ENCODE measurements at places on chromosomes 2 and 18.

GRCh38 chr2:132623096-132623839, 46.7 kb downstream of the LYPD1 start:
- no peak for DNase-seq

GRCh38 chr2:67828066-67828465, 234.7 kb downstream of the C1D start:
- DNase-seq: no peak

- no peak for DNase-seq
These were observed 371.5 kb upstream of the SETBP1 start for GRCh38 chr18:44309185-44309584.

GRCh38 chr2:29705616-29706015, 215.8 kb downstream of the ALK start:
- no peak for DNase-seq

- DNase-seq: no peak
These were observed 657 bp downstream of the ARL6IP6 start for GRCh38 chr2:152718909-152719645.

GRCh38 chr2:48510329-48510728, 19.6 kb upstream of the STON1 start:
- DNase-seq: no peak

GRCh38 chr2:203399031-203399430, 70.8 kb downstream of the ABI2 start:
- DNase-seq: no peak

GRCh38 chr2:101758001-101758400, 60.5 kb downstream of the MAP4K4 start:
- no peak for DNase-seq

- DNase-seq: no peak
These were observed 12.4 kb upstream of the PRLH start for GRCh38 chr2:237553948-237554347.

- no peak for DNase-seq
These were observed 45.1 kb upstream of the SERTAD2 start for GRCh38 chr2:64698668-64699444.

GRCh38 chr2:239770246-239770639, 254.9 kb downstream of the NDUFA10 start:
- DNase-seq: no peak

DNA sequence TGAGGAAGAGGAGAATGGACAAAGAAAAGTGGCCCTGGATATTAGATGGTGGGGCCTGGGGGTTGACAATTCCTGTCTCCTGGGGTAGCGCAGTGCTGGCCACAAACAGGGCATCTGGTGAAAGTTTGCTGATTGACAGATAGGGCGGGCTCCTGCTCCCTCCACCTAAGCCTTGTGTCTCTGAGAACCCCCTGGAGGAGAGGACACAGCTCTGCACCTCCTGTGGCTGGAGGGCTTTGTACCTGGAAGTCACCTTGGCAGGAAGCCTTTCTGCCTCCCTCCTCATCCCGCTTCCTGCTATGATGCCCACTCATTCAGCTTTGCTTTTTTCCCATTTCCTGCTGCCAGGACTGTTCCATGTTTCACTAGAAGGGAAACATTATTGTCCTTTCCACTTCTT, 72.4 kb downstream of the RHOB start:
- DNase-seq: no peak

DNA sequence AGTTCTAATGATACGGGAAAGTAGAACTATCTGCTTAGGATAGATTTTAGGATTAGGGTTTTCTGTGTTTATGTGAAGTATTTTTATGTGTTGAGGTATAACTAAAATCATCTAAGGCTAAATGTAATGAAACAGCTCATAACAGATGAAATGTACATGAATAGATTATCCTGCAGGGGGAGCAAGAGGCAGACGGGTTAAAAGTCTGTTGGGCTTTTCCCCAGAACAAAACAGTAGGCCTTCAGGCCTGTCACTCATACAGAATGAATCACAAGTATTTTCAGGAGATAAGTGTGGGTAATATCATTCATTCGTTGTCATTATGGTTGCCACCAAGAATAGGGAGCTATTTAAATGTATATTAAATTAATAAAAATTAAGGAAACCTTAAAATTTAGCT, 107.9 kb upstream of the IL1R2 start:
- peak; percentile 26 for DNase-seq

DNA sequence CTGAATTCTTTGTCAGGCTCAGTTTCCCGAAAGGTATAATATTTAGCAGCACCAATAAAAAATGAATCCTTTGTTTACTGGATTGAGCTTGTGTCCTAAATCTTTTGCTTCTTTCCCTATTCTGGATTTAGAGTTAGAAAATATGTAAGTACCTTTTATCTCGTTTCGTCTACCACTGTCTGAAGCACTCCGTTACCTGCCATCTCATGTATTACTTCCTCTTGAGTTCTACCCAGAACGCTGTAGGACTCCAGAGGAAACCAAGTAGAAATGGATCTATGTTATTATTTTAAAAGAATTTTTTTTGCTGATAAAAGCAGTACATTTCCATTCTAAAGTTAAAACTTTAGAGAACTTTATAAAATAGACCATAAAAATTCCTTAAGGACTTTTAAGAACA, 13.5 kb downstream of the ANKRD12 start:
- no peak for DNase-seq

DNA sequence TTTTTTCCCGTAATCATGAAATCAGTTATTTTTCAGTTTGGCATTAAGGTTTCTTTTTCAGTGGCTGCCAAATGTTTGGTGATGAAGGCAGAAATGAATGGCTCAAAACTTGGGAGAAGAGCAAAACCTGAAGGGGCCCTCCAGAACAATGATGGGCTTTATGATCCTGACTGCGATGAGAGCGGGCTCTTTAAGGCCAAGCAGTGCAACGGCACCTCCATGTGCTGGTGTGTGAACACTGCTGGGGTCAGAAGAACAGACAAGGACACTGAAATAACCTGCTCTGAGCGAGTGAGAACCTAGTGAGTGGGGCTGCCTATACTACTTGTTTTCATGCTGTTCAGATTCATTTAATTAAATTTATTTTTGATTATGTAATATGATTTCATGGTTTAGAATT, 29.2 kb upstream of the MSH2 start:
- no peak for DNase-seq

GRCh38 chr2:203033395-203033794, 18.7 kb downstream of the NBEAL1 start:
- no peak for DNase-seq

- DNase-seq: no peak
These were observed 69.6 kb upstream of the UGP2 start for GRCh38 chr2:63772061-63772460.

DNA sequence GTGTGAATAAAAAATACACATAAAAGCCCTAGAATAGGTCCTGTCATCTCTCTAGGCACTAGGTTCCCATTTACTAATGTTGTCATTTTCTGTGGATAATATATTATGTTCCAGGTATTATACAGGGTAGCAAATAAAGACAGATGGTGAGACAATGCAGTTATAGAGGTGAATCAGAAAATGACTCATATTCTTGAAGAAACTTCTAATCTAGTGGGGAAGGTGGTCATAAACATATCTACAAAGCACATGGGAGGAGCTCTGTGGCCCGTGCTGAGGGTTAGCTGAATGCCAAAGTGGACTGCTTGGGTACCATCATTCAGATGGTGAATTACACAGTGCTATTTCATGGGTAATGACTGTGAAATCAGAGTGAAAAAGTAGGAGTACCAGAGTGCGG, 700.9 kb downstream of the ERBB4 start:
- DNase-seq: no peak

DNA sequence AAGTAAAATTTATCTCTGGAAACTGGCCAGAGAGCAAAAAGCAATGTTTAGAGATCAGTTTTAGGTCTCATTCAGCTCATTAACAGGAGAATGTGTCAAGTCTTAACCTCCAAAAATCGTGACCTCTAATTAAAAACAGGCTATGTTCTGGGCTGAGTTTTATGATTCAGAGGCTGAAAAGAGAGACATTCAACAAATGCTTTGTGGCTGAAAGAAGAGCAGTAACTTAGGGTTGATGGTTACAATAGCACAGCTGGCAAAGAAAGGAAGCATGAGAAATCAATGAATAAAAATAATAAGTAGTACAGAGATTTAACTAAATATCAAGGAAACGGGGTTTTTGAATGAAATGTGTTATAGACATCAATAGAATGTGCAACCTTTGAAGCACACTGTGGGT, 13.1 kb downstream of the TGIF1 start:
- no peak for DNase-seq

GRCh38 chr2:80128080-80128479, 176.5 kb downstream of the LRRTM1 start:
- DNase-seq: no peak

DNA sequence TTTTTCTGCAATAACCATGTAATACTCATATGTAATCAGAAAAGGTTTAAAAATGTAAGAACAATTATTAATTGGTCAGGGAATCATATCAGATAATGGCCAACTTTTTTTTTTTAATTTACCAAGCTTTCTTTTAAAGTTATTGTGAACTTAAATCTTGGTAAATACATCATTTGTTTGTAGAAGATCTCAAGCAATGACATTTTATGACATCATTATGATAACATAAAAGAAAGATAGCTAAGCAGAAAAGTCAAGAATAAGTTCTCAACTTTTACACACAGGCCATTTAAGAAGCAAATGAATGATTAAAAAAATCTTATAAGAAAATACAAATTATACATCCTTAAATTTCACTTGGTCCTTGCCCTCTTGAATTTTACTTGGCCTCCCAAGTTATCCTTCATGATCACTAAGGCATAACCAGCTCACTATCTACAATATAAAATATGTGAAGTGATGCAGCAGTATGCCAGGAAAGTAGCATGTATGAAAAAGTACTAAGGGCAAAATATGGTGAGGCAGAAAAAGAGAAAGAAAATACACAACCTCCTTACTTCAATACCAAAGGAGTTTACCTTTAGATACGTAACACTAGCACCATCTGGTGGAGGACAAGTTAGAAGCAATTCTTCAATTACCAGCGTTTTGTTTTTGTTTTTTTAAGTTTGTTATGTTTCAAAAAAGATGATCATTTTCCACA, 116.6 kb downstream of the SRBD1 start:
- DNase-seq: peak; percentile 16

DNA sequence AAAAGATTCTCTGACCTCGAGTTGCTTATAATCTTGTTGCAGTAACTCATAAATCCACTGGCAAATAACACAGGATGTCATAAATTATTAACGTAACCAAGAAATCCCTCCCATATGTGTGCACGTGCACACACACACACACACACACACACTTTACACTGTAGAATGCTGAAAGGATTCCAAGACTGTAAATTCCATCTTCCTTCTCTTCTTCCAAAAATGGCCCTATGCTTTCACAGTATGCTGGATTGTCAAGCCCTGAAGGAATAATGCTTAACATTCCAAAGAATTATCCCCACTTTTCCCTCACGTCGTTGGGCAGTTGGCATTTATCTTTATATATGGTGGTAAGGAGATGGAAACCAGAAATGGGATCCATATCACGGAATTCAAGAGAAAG, 117.5 kb upstream of the CRIM1 start:
- DNase-seq: no peak

DNA sequence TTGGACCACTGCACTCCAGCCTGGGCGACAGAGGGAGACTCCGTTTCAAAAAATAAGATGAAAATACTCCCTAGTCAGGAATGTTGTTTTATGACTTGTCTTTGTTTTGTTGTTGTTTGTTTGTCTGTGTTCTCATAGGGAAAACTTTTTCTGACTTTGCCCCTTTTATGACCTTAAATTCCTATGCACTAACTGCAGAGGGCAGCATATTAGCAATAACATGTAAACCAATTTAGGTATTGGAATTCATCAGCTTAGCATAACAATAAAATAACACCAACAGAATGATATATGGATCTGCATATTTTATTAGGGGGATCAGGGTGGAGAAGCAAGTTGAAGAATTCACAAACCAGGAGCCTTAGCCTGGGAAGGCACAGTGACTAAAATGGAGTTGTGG, 631.5 kb downstream of the SUCLG1 start:
- DNase-seq: no peak

DNA sequence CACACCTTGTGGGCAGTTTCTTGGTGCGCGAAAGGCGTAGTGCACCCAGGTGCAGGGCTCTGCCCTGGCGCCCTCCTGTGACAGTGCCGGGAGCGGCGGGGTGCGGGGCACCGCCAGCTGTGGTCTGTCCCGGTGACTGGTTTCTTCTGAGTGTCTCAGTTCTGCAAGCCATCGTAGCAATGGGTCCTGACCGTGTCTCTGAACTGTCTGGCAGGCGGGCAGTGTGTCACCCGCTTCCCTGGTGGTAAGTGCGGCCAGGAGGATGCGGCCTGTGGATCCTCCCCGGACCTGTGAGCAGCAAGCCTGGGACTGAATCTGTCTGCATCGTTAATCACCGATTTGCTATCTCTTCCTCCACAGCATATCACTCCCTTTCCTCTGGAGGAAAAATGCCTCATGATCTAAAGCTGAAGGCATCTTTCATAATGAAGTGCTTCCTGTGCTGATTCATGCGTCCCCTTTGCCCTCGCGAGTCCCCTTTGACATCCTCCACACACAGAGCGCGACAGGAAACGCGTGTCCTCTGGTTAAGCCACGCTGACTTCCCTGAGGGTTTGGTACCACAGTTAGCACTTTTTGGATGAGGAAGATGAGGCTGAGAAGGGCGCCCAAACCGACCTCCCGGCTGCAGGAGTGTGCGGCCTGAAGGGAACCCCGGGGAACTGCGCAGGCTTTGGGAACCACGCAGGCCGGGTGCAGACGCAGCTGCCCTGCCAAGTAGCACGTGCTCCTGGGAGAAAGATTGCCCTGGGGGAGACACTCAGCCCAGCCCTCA, 416.0 kb upstream of the HS6ST1 start:
- no peak for DNase-seq

DNA sequence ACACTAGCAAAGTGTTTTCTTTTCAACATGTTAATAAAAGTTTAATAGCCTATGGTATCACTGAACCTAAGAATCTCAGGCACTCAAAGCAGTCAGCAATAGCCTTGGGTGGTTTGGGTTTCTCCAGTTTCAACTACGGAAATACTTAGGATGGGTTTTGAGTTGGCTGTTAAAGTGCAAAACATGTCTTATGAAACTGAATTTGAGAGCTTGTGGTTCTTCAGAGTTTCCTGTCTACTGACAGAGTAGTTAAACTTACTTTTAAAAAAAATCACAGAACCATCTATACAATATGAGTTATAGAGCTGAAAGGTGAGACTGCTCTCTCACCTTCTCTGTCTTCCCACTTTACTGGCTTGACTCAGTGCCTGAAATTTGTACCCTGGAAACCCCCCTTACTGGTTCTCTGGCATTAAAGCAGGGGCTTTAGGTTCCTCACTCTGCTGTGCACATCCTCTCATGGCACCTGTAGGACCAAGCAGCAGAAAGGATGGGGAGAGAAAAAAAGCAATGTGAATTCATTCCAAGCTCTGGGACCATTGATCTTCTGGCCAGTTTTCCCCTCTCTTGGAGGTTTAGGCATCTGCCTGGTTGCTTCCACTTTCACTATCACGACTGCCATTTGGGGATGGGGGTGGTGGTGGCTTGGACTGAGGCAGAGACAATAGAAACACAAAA, 18.1 kb downstream of the CCDC141 start:
- DNase-seq: no peak
